NK-92 treated with Interleukin-12 subunit alpha and Interleukin-12 subunit beta, amount 100 ng/mL, for 24 hours (cell line): ENCODE measurements at places on chromosomes 3 and 15.

DNA sequence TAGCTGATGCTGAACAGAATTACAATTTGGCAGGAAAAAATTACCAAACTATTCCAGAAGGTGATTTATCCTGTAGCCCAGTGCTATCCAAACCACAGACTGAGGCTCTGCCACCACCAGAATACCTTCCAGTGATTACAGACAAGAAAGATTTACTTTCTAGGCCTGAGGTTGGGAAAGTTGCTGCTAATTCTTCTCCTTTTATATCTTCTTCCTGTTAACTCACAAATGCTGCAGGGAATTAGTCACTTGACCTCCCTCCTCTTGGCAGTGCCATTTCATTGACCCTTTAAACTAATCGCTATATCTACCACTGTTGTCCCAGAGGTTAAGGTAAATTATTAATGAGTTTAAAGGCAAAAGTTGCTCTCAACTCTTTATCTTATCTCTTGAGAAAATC is 118.4 kb downstream of the CTNNB1 start:
- no peak for DNase-seq

DNA sequence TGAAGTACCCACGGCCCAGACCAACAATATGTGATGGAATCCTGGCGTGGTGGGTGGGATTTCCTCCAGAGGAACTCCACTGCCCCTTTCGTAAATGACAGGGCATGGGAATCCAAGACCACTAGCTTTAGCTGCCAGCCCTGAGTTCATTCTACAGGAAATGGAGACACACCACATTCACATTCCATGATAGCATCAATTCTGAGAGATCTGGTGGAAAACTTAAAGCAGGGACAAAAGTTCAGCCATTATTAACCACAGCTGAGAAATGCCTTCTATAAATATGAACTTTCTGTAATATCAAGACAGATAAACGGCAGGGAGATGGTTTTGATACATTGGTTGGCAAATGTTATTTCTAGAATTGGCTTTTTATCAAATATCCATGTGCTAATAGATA is 98.2 kb downstream of the FBN1 start:
- DNase-seq: no peak

- no peak for DNase-seq
Measured at GRCh38 chr3:12871404-12871983, 30.1 kb upstream of the RPL32 start.

- no peak for DNase-seq
Measured at GRCh38 chr3:72336821-72337479, 511.3 kb downstream of the SHQ1 start.

GRCh38 chr3:16181361-16181760 is 6.9 kb downstream of the GALNT15 start:
- DNase-seq: no peak

DNA sequence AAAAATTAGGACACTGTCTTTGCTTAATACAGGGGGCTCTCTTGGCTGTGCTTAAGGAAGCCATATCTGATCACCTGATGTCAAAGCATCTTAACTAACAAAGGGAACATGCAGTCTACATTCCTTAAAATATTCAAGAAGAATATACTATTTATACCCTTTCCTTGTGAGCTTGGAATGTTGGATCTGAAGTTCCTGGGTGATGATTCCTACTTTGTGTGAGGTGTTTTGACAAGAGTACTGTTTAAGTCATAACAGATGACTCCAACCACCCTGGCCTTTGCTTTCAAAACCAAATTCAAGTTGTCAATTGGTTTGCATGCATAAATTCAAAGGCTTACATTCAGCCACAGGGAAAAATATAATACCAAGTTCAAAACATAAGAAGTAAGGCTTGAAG is 862.7 kb upstream of the SEMA6D start:
- no peak for DNase-seq

GRCh38 chr3:114606336-114606735 is 312.5 kb downstream of the TIGIT start:
- no peak for DNase-seq

DNA sequence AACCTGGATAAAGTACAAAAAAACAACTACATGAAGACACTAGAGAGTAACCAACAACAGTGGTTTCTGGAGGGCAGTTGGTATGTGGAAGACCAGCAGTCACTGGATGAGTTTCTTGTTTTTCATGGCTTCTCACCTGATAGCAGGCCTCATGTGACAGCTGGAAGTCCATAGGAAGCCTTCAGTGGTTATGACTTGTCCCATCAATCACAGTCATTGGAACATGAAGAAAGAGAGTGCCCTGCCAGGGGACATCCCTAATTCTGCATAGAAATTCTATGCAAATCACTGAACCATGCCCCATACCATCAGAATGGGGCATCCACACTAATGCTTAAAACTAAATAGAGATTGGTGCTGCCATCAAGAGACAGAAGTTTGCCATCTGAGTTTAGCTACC is 81.6 kb downstream of the AKAP13 start:
- no peak for DNase-seq

- DNase-seq: no peak
Measured at GRCh38 chr3:7205535-7205934, 344.6 kb downstream of the GRM7 start.

DNA sequence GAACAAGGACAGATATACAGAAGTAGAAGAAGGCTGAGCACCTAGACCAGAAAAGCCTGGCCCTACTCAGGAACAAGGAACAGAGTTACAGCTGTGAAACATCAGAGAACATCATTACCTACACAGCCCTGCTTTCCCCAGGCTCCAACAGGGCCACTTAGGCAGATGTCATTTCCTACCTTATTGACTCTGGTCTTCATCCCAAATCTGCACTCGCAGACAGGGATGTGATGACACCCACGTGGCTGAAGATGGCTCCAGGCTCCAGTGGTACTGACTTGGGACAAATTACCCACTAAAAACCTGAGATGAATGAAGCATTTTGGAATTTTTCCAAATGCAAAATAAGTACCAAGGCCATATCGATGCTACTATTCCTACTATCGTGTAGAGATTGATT is 18.0 kb upstream of the SSUH2 start:
- no peak for DNase-seq

GRCh38 chr3:9786209-9786739 is 6.0 kb downstream of the TADA3 start:
- no peak for DNase-seq

DNA sequence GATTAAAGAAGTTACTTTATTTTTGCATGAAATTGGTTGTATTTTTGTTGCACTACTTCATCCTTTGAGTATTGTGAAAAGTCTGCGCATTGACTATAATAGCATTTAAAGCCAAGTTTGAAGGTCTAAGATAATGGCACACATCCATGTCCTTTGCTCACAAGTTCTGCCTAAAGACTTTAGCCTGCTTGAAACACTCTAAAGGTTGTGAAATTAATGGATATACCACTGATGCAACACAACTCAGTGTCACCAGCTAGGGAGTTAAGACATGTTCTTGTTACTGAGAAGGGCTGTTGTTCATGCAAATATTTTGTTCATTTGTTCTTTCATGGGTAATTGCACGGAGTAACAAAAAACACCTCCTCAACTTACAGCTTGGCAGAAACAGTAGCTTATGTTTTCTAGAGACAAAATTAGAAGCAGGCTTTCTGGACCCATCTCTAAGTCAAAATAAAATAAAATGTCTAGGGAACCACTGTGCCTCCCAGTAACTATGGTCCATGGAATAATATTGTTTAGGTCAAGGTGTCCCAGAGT is 83.9 kb downstream of the PPARG start:
- no peak for DNase-seq

DNA sequence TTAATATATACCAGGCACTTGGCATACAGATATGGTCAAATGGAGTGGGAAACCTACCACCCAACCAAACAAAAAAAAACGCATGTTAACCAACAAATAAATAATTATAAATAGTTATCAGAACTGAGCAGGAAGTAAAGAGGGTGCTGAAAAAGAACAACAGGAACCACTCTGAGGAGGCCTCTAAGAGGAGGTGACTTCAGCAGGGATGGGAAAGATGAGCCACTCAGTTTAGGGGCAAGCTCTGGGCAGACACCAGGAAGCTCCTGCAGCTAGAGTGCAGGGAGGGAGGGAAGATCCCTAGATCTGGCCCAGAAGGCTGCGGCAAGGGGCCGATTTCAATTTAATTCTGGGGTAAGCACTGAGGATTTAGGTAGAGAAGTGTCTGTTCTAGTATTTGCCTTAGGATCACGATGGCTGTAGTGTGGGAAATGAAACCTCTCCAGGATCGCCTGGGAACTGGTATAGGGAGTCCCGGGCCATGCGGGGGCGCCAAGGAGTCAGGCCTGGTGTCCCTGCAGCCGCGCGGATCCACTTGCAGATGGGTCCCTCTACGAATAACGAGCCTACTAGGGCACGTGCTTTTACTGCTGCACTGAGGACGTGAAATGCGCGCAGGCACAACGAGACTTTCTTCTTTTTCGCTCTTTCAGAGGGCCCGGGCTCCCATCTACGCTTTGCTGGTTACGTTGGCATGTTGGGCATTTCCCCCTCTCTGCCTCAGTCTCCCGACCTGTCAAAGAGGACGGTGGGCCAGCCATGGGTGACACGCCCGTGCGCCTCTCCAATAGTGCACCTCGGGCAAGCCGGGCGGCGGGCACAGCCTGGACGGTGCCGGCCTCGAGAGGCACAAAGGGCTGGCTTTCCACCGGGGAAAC is 1.5 kb upstream of the LIMD1 start:
- DNase-seq: peak; percentile 57

GRCh38 chr3:139780593-139780992 is 102.8 kb upstream of the NMNAT3 start:
- no peak for DNase-seq
